ENCODE measurements at places on chromosomes 12 and 14.

DNA sequence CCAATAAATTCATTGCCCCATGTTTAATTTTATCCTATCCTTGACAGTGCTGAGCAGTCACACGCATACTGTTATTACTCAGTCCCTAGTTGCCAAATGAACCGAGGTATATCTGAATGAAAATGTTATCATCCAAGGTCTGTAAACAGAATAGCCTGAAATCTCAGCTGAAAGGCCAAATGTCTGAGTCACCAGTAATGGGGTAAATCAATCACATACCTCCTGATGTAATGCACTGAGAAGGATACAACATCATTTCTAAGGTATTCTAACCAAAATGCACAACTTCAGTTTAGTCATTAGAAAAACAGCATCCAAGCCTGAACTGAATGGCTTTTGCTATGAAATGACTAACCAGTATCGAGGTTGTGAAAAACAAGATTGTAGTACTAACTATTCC, 228.6 kb downstream of the DPF3 start:
- no peak for DNase-seq

DNA sequence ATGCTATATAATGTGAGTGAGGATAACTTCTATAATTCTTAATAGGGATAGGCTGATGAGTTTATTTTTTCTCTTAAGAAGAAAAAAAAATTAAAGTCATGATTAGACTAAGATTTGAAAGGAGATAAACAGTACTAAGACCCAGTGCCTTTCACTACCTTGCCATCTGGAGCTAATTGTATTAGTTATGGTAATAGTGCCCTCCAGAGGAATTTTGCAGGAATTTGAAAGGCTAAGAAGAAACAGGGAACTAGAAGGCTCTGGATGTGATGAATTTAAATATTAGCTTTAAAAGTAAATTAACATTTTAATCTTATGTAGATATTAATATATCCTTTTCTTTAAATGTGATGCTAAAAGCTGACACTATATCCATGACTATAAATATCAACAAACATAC, 36.6 kb upstream of the PIK3C2G start:
- no peak for DNase-seq

DNA sequence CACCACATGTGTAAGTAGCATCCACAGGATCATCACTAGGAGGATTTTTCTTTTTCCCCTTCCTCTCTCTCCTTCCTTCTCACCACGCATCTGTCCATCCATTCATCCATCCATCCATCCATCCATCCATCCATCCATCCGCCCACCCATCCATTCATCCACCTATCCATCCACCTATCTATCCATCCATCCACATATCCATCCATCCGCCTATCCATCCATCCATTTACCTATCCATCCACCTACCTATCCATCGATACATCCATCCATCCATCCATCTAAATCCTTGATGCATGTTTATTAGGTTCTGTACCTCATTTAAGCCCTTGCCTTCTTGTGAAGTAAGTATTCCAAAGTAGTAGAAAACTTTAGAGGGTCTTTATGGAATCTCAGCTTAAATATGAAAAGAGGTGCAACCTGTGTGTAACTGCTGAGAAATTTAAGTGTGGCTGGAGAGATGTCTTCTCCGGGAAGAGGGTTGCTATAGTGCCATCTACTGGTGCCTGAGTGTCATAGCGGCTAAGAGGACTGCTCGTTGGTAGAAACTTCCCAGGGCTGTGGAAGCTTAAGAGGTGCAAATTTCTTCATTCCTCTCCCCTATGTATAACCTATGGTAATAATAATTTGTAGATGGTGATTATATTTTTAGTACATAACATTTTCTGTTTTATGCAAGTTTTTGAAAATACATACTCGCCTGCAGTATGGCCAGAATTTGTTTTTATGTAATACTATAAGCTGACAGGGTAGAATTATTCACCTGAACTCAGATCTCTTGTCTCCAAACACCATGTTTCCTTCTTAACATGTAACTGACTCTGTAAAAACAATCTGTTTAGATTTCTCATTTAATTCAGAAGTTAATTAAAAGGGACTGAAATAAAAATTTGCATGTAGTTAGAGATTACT, 46.0 kb downstream of the MYO1H start:
- no peak for DNase-seq

DNA sequence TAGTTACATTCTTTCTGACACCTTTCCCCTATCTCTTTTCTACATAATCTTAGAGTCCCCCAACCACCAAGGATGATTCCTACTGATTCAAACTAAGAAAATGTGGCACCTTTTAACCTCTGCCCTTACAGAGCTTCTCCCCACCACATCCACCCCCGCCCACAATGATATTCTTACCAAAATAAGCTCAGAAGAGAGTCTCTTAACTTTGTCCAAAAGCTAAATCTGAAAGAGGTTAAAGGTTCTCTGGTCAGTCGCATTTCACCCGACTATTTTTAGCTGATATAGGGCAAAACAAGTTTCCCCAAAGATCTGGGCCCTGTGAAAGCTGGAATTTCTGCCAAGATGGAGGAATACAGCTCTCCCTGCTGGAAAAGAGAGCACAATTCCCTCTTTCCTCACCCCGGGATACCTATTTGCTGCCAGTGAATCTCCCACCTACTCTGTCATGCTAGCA, 128.6 kb downstream of the ZFP36L1 start:
- DNase-seq, result no peak

- no peak for DNase-seq
Measured at GRCh38 chr12:59149995-59150642, 229.8 kb upstream of the LRIG3 start.

DNA sequence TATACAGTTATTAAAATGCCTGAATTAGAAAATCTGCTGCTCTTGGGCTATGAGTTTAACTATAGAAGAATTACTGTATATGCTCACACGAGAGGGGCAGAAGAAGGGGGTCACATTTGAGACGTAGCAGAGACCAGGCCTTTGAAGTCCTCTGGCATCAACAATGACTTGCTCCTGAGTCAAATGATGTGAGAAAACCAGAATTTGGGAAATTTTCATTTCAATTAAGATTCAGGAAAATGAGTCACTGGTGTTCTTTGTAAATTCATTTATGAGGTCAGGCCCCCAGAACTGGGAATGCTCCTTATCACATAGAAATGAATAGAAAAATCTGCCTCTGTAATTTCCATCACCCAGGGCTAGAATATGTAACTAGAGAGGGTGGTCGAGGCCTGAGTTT, 92.9 kb downstream of the APAF1 start:
- no peak for DNase-seq

DNA sequence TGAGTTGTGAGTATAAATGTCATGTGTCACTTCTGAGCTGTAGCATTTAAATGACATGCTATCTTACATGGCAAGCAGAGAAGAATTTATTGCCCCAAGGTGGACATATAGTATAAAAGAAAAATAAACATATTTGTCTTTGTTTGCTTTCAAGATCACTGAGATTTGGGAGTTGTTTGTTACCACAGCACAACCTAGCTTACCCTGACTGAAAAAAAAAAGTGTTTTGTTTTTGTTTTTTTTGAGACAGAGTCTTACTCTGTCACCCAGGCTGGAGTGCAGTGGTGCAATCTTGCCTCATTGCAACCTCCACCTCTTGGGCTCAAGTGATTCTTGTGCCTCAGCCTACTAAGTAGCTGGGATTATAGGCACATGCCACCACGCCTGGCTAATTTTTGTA, 596.5 kb downstream of the MED13L start:
- DNase-seq, result no peak

DNA sequence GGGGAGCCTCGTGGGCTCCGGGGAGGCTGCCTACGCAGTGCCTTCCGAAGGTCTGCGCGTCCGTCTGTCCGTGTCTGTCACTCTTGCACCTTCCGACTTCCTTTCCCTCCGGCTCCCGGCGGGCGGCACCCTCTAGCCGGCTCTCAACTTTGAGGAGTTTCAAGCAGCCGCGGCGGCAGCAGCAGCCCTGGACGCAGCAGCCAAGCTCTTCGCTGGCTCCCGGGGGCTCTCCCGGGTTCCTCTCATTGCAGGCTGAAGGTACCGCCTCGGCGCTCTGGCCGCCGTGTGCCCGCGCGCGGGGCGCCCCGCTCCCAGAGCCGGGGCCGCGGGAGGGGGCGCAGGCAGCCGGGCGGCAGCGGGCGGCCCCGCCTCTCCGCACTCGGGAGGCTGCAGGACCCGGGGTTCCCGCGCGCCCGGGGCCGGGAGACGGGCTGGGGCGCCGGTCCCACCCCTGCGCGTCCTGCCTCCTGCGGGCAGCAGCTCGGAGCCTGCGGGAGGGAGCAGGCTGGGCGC, at the start of the genes AMIGO2 and PCED1B:
Gene AMIGO2, minus strand, starts transcription at position 492 of the 513 bp plus-strand sequence. CDS start 957 bp downstream, outside the sequence.
Gene PCED1B, plus strand, starts transcription at position 154 of the 513 bp plus-strand sequence. CDS start 155,443 bp downstream, outside the sequence.
- DNase-seq, result peak; percentile 70

DNA sequence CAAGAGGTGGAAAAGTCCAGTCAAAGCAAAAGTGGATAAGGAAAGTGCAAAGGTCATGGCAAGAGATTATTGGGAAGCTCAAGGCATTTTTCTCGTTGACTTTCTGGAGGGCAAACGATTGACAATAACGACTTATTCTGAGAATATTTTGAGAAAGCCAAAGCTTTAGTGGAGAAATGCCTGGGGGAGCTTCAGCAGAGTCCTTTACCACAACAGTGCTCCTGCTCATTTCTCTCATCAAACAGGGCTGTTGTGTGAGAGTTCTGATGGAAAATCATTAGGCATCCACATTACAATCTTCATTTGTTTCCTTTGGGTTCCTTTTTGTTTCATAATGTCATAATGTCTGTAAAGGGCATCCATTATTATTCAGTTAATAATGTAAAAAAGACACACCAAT, 26.9 kb downstream of the PRB3 start:
- no peak for DNase-seq

- no peak for DNase-seq
Measured at GRCh38 chr12:118549510-118549980, 173.2 kb downstream of the SUDS3 start.

GRCh38 chr12:38915429-38916182, 10.2 kb upstream of the CPNE8 start:
- DNase-seq, result no peak

DNA sequence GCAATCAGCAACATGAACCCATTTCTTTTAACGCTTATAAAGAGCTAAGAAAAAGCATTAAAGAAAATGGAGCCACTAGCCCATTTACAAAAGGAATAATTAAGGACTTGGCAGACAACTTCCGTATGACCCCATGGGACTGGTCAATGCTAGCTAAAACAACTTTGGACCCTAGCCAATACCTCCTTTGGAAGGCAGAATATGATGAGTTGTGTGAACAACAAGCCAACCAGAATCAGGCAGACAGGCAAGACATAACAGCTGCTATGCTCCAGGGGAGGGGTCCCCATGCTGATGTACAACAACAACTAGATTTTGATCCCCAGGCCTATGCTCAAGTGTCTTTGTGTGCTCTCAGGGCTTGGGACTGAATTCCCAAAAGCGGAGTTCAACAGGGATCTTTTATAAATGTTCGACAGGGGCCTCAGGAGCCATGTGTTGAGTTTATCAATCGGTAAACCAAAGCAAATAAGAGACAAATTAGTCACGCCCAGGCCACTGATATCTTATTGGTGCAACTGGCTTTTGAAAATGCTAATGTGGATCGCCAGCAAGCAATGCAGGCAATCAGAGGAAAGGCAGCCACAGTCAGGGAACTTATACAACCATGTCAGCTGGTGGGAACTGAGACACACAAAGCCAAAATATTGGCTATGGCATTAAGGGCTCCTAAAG, 254.4 kb upstream of the DIO2 start:
- no peak for DNase-seq

GRCh38 chr12:71683633-71684032, 2.2 kb upstream of the TMEM19 start:
- DNase-seq, result no peak

- DNase-seq, result no peak
Measured at GRCh38 chr12:43749016-43749415, 9.6 kb downstream of the PUS7L start.

- no peak for DNase-seq
Measured at GRCh38 chr12:76259106-76259505, 89.1 kb downstream of the BBS10 start.

- peak; percentile 70 for DNase-seq
Measured at GRCh38 chr14:81164167-81164774, 56.5 kb downstream of the GTF2A1 start.

DNA sequence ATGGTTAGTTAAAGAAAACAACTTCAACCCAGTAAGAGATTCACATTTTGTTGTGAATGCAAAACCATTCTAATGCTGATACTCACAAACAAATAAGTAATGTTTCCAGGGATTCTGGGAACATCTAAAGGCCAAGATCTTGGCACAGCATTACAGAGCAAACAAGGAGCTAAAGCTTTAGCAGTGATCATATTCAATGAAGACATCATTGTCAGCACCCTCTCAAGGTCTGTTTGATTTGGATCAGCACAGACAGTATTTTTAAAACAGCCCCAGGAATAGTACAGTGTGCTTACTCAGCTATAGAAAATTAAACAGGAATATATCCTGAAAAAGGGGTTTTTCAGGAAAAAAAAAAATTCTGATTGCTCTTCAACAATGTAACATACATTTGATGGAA, 71.4 kb downstream of the TMEM260 start:
- DNase-seq, result no peak

DNA sequence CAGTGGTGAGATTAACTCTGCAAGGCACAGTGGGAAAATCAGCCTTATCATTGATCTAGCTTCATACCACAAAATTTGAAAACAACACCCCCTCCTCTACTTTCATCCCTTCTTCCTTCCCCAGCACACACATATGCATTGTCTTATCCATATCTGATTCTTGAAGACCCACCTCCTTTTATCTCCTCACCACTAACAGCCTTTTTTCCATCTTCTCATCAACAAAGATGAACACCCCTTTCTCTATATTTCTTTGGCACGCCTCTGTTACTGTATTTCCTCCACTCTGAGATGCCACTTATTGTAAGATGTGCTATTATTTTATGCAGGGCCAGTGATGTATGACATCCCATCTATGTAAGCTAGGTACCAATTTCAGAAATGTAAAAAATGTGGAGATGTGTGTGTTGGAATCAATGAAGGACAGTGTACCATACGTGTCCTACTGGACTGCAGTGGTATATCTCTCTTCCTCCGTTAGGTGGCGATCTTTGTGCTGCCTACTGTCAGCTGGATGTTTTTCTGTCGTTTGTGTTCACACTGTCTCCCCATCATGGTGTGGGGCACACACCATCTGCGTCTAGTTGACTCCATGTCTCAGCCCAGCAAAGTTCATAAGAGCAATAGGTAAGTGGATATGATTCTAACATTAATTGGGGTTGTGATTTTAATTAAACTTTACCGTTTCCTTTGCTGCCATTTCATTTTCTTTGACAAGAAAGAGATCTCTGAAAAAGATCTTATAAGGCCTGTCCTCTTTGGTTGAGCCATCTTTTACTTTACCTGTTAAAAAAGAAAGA, 24.0 kb downstream of the CCDC38 start:
- DNase-seq, result peak; percentile 8

DNA sequence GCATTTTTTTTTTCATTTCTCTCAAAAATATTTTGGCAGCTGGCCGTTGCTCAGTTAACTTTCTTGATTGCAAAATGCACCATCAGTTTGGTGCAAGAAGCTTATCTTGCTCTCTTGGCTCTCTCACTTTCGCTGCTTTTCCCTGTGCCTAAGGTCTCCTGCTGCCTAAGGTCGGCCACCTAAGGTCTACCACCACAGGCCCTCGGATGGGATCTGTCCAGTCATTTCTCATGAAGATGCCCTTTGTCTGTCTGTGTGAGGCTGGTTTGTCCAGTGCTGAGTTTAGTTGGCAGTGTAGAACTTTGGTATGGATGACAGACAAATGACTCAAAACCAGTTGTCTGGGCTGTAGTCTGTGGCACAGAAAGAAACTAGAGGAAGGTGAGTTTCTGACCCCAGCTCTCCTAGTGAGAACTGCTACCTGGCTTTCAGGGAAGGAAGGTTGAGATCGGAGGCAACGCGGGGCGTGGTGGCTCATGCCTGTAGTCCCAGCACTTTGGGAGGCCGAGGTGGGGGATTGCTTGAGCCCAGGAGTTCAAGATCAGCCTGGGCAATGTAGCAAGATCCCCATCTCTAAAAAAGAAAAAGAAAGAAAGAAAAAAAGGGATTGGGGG, 2.6 kb downstream of the MLXIP start:
- DNase-seq, result no peak

GRCh38 chr12:117018276-117018675, 80.9 kb downstream of the TESC start:
- no peak for DNase-seq
